IPS DF 19.7 (cell line): ENCODE measurements at places on chromosomes 12 and 14.

DNA sequence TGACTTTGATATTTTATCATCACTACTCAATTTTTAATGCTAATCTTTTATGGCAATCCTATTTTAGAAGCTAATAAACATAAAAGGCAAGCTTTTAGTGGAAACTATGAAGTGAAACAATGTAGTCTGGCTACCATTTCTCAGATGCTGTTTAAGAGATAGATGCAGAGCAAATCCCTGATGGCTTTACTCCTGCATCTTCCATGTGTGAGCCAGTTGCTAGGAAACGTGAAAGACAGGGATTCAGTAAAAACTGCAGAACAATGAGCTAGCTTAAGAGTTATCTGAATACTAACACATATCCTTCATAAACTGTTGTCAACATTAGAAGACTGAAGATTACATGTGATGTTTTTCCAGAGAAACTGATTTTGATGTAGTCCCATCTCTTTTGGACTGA is 112.6 kb downstream of the SLC2A13 start:
- no peak for DNase-seq

GRCh38 chr12:123919980-123920360 is 52.7 kb downstream of the CCDC92 start:
- no peak for DNase-seq

GRCh38 chr14:99838639-99839134 is 45.5 kb downstream of the EML1 start:
- peak; percentile 77 for DNase-seq

GRCh38 chr14:81433378-81433777 is 33.3 kb upstream of the STON2 start:
- no peak for DNase-seq

GRCh38 chr12:8829621-8830020 is 7.2 kb downstream of the A2ML1 start:
- no peak for DNase-seq

GRCh38 chr14:96316087-96316486 is 47.1 kb downstream of the ATG2B start:
- no peak for DNase-seq

DNA sequence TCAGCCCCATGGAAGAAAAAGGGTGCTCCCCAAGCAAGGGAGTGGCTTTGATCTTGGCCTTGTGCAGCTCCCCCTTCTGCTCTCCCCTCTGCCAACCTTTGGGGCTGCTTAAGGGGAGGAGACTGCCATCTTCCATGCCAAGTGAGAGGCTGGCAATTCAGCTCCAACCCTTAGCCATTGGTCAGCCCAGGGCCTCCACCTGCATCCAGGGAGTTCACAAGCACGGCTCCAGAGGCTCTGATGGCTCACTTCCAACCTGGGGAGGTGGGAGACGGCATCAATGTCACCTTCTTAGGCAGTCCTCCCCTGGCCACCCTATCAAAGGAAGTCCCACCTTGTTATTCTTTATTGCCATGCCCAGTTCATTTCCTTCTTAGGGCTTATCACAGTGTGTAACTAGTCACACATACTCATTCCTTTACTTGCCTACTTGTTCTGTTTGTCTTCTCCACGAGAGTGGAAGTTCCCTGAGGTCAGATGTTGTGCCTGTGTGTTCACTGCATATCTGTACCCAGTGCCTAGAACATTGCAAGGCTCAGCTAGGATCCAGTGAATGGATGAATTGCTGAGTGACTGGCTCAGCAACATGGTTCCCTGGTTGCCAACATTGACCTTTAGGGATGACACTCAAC is 5.0 kb downstream of the HDAC7 start:
- DNase-seq: no peak

GRCh38 chr14:74301594-74302151 is 1.1 kb downstream of the ABCD4 start:
- DNase-seq: no peak

- no peak for DNase-seq
Observed at GRCh38 chr12:67539946-67540345, 108.6 kb upstream of the DYRK2 start.

DNA sequence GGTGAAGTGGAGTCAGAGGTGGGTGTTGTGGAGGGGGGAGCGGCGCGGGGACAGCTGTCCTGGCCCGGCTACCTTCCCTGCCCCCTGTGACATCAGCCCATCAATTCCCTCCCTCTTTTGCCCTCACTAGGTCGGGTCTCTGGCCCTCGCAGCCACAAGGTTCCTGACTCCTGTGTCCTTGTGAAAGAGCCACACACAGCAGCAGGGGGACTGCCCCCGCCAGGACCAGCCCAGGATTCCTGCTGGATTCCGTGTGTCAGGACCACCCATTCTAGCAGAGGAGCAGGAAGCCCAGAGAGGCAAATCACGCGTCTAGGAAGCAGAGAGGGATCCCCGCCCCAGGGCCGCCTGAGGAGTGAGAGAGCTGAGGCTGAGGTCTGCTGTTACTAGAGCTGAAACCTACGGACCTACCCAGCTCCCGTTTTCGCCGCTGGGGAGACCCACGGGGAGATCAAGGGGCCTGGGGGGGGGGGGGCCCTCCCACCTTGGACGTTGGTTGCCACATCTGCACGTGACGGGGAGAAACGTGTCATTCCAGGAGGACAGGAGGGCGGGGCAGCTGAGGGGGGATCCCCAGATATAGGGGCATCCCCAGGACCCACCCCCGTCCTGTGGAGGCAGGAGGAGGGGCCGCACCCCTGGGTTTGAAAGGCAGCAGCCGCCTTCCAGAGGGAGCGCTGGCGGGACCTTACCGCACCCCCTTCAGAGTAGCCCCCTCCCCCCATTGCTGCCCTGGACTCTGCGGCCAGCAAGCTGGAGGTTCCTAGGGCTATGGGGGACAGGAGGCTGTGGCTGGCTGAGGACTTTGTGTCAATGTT is 12.5 kb upstream of the INF2 start:
- no peak for DNase-seq

DNA sequence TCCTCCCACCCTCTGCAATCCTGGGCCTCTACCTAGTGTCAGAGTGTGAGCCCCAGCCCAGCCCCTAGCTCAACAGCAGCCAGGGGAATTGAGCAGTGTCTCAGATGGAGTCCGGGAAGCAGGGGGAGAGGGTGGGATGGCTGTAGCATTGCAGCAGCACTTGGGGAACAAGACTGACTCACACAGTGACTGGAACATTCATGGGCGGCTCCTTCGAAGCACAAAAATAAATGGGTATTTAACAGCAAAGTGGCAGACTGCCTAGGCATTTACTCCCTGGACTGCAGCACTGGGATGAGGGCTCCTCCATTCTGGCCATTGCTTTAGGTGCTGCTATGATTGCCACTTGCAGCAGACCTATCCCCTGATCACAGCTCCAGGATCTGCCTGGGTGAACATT is 46.0 kb upstream of the STK38L start:
- DNase-seq: no peak

DNA sequence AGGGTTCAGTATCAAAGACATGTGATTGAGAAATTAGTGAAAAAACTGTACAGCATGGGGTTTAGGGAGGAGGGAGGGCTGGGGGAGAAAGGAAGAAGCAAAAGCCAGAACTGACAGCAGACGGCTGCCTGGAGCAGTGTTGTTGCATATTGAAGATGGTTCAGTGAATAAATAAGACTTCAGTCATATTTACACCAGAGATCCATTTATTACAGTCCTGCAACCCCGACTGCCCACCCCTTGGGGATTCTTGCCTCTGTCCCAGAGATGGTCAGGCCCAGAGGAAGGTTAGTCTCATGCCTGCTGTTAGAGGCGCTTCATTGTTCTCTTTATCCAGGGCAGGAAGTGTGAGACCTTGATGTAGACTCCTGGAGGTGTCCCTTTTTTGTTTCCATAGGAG is 3.2 kb downstream of the GZMH start:
- no peak for DNase-seq
